ENCODE measurements at places on chromosomes 11 and 22. TPM values are rescaled to one million over a fixed set of nuclear protein-coding genes. Genes with fewer than 3 reads are reported as not detected.
A peak's percentile ranks its signal among the peaks of the same experiment; 100 is the strongest.

DNA sequence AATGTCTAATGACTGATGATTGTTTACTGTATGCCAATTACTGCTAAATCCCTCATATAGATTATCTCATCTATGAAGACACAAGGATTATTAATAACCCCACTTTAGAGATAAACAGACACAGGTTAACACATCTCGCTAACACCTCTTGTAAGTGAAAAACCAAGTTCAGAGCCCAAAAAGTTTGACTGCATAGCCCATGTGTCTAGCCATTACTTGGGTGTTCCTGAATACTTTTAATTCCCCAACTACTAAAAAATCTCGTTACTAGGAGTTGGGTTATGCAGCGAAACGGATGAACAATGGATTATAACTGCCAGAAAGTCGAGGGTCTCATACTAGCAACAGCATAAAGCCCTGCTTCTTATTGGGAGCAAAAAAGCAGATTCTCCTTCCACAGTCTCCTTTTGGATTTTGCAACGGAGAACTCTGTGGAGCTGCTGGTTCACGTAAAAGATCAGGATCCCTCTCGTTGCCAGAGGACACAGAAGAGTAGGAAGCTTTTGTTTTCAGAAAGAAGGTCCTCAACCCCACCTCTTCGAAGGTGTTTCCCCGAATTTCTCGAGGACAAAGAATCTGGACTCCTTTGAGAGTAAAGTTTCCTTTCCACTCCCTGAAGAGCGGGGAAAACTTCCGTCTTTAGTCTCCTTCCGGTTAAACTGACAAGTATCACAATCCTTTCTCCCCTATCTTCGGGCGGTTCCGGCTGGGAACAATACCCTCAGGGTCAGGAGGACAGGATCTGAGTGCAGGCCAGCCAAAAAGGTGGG is 979 bp downstream of the ZBED5 start:
- no peaks in the 10 kb centered on the region for H3K27me3 ChIP-seq
- no peaks in the 10 kb centered on the region for H3K36me3 ChIP-seq
- peaks cover 1% of the 10 kb centered on the region for H3K4me1 ChIP-seq
- H3K27ac ChIP-seq, result peak overlapping the region; percentile 98
- no peak for DNase-seq

DNA sequence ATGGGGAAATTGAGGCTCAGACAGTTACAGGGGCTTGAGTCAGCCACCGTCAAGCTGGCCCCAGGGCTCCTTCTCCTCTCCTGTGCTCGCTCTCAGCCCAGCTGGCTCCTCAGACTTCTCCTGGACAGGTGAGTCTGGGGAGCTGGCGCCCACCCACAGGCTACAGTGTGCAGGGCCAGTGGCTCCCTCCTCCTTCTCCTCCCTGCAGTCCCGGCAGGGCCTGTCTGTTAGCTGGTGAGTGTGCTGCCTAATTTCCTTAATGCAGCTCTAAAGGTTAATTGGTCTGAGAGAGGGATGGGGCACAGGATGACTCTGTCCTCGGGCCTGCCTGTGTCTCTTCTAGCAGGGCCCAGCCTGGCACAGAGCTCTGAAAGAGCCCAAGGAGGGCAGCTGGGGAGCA is 31.7 kb downstream of the LMO1 start:
- no peak overlapping the region for H3K4me3 ChIP-seq
- H3K27me3 ChIP-seq, result no peaks in the 10 kb centered on the region
- no peaks in the 10 kb centered on the region for H3K36me3 ChIP-seq
- DNase-seq, result no peak

PATE4 gene
- not detected for total RNA-seq

DNA sequence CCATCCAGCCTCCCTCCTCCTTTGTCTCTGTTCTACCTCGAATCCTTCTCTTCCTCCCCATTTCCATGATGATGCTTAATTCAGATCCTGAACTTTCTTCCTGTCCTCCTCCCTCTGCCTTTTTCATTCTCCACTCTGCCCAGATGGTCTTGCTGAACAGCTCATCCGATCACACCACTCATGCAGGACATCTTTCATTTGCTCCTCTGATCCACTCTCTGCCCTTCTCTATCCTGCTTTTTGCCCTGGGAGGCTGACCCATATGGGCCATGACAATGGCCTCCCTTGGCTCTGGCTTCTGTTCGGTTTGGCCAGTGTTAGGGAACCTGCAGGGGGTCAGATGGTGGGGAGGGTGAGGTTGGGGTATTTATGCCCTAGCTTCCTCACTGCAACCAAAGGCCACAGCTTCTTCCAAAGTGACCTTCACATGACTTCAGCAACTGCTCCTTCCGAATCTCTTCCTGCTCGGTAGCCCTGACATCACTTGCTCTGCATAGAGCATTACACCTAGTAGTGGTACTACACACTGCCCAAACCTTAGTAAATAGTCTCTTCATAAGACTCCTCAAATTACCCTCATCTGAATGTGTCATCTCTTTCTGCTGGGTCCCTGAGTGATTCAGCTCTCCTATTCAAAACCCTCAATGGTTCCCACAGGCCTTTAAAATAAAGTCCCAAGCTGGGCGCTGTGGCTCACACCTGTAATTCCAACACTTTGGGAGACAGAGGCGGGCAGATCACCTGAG is 32.7 kb upstream of the MICAL2 start:
- peaks cover 3% of the 10 kb centered on the region for H3K4me1 ChIP-seq
- no peak overlapping the region for H3K4me3 ChIP-seq
- no peaks in the 10 kb centered on the region for H3K36me3 ChIP-seq
- H3K27ac ChIP-seq, result no peak overlapping the region
- DNase-seq, result no peak

DNA sequence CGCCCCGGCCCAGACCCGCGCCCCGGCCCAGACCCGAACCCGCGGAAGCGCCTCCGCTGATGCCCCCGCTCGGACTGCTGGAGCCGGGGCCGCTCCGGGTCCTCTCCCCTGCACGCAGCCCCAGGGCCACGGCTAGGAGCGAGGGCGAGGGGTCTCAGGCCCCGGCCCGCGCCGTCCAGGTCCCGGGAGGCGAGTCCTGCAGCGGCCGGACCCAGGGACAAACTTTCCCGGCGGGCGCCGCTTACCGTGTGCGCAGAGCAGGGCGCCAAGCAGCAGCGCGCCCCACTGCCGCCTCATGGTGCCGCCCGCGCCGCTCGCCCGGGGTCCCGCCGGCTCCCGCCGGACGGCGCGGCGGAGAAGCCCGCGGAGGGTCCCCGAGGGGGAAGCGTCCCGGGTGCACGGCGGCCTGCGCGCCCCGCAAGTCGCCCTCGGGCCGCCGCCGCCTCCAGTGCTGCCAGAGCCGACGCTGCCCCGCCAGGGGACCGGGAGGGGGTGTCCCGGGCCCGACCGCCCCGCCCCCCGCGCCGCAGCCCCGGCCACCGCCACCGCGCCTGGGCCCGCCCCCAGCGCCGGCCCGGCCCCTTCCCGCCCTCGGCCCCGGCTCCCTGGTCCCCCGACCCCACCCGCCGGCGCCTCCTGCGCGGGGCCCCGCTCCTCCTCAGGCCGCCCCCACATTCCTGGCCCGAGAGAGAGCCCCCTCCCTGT is at the start of gene LRP4:
LRP4 (minus strand) TSS at position 468 of the 705 bp plus-strand sequence; CDS start at position 297, 171 bp downstream.
- DNase-seq, result peak; percentile 59
- H3K4me3 ChIP-seq, result peak within 1 kb of the TSS; percentile 77
- H3K36me3 ChIP-seq, result no peaks in the 10 kb centered on the region
- H3K4me1 ChIP-seq, result no peaks in the 10 kb centered on the region
- H3K27me3 ChIP-seq, result no peaks in the 10 kb centered on the region
- H3K27ac ChIP-seq, result peak within 1 kb of the TSS; percentile 23

GRCh38 chr22:30782613-30783012 is 87.9 kb downstream of the OSBP2 start:
- no peaks in the 10 kb centered on the region for H3K36me3 ChIP-seq
- H3K4me3 ChIP-seq, result no peak overlapping the region
- DNase-seq, result no peak
- H3K27ac ChIP-seq, result no peak overlapping the region
- no peaks in the 10 kb centered on the region for H3K27me3 ChIP-seq
- H3K4me1 ChIP-seq, result no peaks in the 10 kb centered on the region

DNA sequence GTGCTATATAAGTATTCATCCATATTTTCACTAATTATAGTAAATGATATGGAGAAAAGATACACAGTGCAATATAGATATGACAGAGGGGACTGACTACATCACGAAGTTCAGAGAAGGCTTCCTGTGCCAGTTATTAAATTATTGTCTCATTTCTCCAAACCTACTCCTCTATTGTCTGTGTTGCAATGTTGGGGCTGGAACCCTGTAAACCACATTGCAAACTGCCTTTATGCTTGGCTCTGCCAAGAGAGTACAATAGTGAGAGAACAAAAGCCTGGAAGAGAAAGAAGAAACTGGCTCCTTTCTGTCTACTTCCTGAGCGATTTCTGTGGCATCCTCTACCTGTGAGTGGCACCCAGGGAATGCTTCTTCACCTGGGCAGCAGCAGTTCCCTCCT is 46.4 kb downstream of the ME3 start:
- H3K36me3 ChIP-seq, result no peaks in the 10 kb centered on the region
- no peak for DNase-seq
- no peaks in the 10 kb centered on the region for H3K27me3 ChIP-seq
- H3K4me1 ChIP-seq, result peaks cover 36% of the 10 kb centered on the region
- H3K4me3 ChIP-seq, result no peak overlapping the region

OR5P2 gene
- total RNA-seq, result not detected

F2 gene
- not detected for total RNA-seq

DNA sequence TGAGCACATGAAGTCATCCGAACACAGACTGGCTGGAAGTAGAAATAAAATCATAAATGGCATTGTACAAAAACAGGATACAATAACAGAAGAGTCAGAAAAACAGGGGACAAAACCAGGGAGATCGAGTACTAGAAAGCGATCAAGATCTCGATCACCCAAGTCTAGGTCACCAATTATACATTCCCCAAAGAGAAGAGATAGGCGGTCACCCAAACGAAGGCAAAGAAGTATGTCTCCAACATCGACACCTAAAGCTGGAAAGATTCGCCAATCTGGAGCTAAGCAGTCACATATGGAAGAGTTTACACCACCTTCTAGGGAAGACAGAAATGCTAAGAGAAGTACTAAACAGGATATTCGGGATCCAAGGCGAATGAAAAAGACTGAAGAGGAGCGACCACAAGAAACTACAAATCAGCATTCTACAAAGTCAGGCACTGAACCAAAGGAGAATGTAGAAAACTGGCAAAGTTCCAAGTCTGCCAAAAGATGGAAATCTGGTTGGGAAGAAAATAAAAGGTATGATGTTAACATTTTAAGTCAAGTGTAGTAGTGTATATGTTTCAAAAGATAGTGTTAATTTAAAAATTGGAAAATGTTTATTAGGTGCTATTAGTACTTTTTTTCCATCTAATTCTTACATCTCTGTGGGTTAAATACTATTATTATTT is 9.4 kb downstream of the PCF11 start:
- no peak for DNase-seq
- no peak overlapping the region for H3K27ac ChIP-seq
- no peaks in the 10 kb centered on the region for H3K36me3 ChIP-seq
- H3K4me3 ChIP-seq, result no peak overlapping the region
- peaks cover 6% of the 10 kb centered on the region for H3K4me1 ChIP-seq

DNA sequence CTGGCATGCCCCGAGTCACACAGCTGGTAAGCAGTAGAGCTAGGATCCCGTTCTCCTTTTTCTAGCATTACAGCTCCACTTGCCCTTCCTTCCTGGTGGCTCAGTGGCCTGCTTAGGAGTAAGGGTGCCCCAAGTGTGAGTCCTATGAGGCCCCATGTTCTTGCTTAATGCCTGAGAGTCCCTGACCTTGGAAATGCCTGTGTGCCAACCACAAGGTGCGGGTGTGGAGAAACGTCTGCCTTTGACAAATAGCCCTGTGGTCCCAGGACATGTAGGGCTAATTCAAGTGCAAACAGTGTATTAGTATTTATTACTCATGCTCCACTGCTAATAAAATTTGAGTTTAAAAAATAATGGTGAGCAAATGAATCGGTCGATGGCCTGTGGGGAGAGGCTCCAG is 18.4 kb downstream of the GRIK4 start:
- no peak for DNase-seq
- peaks cover 11% of the 10 kb centered on the region for H3K4me1 ChIP-seq
- no peaks in the 10 kb centered on the region for H3K36me3 ChIP-seq
- no peak overlapping the region for H3K4me3 ChIP-seq

UNC93B1 gene
- 9.0 TPM for total RNA-seq

All from ovary (tissue), 10 donors.